ENCODE measurements at places on chromosomes 11 and 22. TPM values are rescaled to one million over a fixed set of nuclear protein-coding genes. Genes with fewer than 3 reads are reported as not detected.
A peak's percentile ranks its signal among the peaks of the same experiment; 100 is the strongest.

The GRK2 gene
- total RNA-seq = 399 TPM

The MRGPRX3 gene
- not detected for total RNA-seq

The LARGE2 gene
- total RNA-seq = 1.9 TPM

The SLC22A9 gene
- total RNA-seq = not detected

The CDC42BPG gene
- total RNA-seq = 8.3 TPM

The SHISA8 gene
- not detected for total RNA-seq

The SGSM1 gene
- 0.15 TPM for total RNA-seq

DNA sequence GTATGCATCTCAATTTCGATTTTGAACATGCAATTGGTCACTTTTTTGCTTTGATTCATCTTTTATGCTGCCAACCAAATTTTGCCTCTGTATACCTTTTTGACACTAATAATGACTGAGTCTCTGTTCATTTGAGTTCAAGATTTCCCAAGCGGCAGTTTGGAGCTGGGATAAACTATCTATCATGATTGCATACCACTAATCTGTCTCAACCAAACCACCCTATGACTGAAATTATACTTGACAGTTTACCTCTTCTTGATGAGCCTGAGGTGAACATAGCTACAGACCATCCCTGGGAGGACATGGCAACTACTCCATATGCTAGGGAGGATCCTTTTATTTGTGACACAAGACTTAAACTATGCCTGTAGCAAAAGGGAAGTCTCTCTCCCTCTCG, 146.2 kb downstream of the PAX6 start:
- no peak overlapping the region for H3K27ac ChIP-seq
- no peaks in the 10 kb centered on the region for H3K36me3 ChIP-seq
- no peak for DNase-seq
- no peaks in the 10 kb centered on the region for H3K27me3 ChIP-seq
- no peaks in the 10 kb centered on the region for H3K4me1 ChIP-seq

- no peaks in the 10 kb centered on the region for H3K36me3 ChIP-seq
- H3K4me3 ChIP-seq = no peak overlapping the region
- no peak for DNase-seq
Observed at GRCh38 chr11:17743808-17744119, 9.2 kb downstream of the KCNC1 start.

DNA sequence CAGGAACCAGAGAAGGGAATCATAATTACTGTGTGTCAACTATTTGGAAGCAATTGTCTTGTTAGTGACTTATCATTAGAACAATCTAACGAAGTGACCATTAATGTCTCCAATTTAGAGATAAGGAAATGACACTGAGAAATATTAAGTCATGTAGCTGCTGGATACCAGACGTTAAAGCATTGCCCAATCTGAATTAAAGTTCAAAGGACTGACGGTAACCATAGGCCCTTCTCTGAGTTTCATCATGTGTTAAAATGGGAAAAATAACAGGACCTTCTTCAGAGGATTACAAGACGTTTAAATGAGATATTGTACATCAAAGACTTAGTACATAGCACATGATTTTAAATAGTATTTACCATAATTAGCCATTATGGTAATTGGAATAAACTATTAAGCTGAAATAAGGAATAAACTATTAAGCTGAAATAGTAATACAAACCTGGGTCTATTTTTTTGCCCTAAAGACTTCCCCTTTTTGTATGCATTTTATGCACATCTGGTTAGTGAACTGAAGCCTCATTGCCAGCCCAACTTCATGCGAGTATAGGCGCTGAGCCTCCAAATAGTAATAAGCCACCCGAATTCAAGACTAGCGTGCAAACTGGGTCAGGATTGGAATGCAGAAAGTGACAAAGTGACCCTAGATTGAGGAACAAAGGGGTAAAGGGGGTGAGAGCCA, 41.0 kb downstream of the GLYATL1 start:
- H3K4me3 ChIP-seq = no peak overlapping the region
- H3K27ac ChIP-seq = no peak overlapping the region
- no peak for DNase-seq
- H3K27me3 ChIP-seq = no peaks in the 10 kb centered on the region

DNA sequence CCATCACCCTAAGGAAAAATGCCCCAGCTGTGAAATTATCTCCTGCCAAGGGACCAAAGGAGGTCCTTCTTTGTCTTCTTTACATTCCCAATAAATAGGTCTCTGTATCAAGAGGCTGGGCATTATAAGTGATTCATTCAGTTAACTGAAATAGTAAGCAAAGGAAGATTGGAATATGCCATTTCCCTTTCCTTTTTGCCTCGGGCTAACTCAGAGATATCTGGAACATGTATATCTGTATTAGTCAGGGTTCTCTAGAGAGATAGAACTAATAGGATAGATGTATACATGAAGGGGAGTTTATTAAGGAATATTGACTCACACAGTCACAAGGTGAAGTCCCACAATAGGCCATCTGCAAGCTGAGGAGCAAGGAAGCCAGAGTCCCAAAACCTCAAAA, 15.3 kb upstream of the CWF19L2 start:
- no peaks in the 10 kb centered on the region for H3K36me3 ChIP-seq
- H3K4me3 ChIP-seq = no peak overlapping the region
- no peak for DNase-seq

DNA sequence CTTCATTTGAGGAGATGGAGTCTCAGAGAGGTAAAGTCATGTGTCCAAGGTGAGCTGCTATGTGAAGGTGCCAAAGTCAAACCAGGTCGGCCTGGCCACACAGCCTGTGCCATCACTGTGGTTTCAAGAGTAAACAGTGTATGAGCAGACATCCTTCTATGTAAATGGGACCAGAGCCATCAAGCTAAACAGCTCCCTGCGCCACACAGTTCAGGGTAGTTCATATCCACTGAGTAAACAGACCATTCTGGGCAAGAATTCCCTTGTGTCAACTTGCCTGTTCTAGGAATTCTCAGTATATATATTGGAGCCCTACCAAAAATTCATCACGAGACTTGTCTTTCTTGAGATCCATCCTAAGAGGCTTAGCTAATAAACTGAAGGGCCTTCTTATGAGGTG, 77.5 kb downstream of the AMOTL1 start:
- H3K4me1 ChIP-seq = no peaks in the 10 kb centered on the region
- DNase-seq = no peak
- H3K36me3 ChIP-seq = no peaks in the 10 kb centered on the region
- no peaks in the 10 kb centered on the region for H3K27me3 ChIP-seq
- no peak overlapping the region for H3K27ac ChIP-seq
- H3K4me3 ChIP-seq = no peak overlapping the region

GRCh38 chr11:117072517-117073461, 25.4 kb downstream of the SIK3 start:
- H3K4me1 ChIP-seq = peaks cover 35% of the 10 kb centered on the region
- H3K27me3 ChIP-seq = no peaks in the 10 kb centered on the region
- H3K4me3 ChIP-seq = no peak overlapping the region

DNA sequence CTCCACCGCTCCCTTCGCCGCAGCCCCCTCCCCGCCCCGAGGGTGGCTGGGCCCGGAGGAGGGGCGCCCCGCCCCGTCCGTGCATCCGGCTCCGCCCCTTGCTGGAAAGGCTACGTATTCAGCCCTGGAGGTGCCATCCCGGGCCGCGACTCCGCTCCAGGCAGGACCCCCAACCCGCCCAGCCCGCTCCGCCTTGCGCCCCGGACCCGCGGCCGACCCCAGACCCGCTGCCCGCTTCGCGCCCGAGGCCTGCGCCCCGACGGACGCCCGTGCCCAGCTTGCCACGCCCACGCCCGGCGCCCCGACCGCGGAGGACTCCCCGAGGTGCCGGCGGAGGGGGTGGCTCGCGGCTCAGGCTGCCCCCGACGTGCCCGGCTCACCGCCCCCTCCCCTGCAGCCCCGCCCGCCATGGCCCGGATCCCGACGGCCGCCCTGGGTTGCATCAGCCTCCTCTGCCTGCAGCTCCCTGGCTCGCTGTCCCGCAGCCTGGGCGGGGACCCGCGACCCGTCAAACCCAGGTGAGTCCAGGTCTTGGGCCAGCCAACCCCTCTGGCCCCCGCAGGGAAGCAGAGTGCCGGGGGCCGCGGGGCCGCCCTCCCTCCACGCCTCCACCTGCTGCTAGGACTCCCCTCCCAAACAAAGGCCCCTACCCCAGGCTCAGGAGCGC, at the start of gene ADM2:
Gene ADM2, plus strand, starts transcription at position 104 of the 667 bp plus-strand sequence. Its CDS starts 305 bp downstream, at position 409.
- no peaks in the 10 kb centered on the region for H3K36me3 ChIP-seq
- H3K4me3 ChIP-seq = peak within 1 kb of the TSS; percentile 39
- H3K27me3 ChIP-seq = no peaks in the 10 kb centered on the region
- H3K27ac ChIP-seq = peak within 1 kb of the TSS; percentile 45
- peak; percentile 69 for DNase-seq
- H3K4me1 ChIP-seq = peaks cover 8% of the 10 kb centered on the region

DNA sequence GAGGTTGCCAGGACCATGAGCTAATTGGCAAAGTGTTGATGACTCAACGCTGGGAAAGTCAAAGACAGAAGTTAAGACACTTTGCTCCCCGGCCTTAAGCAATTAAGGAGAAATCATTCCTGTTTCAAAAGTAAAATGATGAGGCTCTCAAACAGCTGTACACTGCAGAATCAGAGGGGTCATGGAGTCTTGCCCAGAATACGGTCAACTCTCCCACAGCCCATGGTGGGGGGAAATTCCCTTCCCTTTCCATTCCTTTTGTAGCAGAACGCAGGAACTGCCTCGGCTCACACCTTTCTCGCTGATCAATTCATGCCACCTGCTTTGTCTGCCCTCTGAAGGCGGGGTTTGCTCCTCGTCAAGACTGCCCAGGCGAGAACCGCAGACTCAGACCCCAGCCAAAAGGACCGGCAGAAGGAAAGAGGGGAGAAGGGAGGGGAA, 52.8 kb downstream of the MN1 start:
- no peaks in the 10 kb centered on the region for H3K27me3 ChIP-seq
- H3K4me1 ChIP-seq = no peaks in the 10 kb centered on the region
- H3K27ac ChIP-seq = no peak overlapping the region
- no peaks in the 10 kb centered on the region for H3K36me3 ChIP-seq

DNA sequence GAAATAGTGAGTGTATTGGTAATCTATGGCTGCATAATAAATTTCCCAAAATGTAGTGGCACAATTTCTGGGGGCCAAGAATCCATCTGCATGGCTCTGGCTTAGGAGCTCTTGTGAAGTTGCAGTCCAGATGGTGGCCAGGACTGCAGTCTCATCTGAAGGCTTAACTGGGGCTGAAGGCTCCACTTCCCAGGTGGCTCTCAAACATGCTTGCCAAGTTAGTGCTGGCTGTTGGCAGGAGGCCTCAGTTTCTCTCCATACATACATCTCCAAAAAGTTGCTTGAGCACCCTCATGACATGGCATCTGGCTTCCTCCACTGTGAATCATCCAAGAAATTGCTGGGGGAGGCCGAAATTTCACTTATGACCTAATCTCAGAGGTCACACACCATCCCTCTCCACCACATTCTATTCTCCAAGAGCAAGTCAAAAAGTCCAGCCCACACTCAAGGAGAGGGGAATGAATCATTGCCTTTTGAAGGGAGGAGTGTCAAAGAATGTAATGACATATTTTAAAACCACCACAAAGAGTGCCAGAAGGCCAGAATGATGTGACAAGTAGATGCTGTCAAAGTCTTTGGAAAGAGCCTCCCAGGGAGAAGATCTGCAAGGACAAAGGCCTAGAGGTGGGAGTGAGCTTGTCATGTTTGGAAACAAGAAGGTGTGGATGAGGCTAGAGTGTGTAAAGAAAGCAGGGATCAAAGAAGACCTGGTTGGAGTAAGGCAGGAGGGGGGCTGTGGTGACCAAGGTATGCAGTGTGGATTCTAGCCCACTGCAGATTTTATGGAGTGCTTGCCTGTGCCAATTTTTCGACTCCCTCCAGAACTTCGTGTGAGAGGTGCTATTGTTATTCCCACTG, 566.2 kb downstream of the MIAT start:
- DNase-seq = no peak
- no peaks in the 10 kb centered on the region for H3K36me3 ChIP-seq
- H3K4me1 ChIP-seq = no peaks in the 10 kb centered on the region

- no peak overlapping the region for H3K27ac ChIP-seq
- DNase-seq = no peak
- H3K27me3 ChIP-seq = no peaks in the 10 kb centered on the region
- H3K36me3 ChIP-seq = no peaks in the 10 kb centered on the region
Observed at GRCh38 chr11:94131047-94131717, 2.5 kb downstream of the PANX1 start.

DNA sequence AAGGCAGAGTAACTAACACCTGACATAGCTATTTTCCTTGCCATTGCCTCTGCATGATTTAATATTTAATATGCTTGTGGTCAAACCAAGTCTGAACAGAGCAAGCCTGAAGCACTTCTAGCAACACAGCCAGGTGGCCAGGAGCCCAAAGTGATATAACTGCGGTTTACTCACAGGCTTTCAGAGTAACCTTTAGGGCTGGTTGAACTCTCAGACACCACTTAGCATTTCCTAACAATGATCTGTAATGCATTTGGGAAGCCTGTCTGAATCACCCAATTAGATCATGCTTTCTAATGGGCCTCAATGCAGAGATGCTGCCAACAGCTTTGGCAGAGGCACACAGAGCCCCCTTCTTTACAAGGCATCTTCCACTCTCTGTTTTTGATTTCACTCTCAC, 96.1 kb downstream of the FDX1 start:
- DNase-seq = no peak
- H3K27me3 ChIP-seq = no peaks in the 10 kb centered on the region
- peaks cover 54% of the 10 kb centered on the region for H3K4me1 ChIP-seq
- no peak overlapping the region for H3K27ac ChIP-seq
- no peaks in the 10 kb centered on the region for H3K36me3 ChIP-seq

DNA sequence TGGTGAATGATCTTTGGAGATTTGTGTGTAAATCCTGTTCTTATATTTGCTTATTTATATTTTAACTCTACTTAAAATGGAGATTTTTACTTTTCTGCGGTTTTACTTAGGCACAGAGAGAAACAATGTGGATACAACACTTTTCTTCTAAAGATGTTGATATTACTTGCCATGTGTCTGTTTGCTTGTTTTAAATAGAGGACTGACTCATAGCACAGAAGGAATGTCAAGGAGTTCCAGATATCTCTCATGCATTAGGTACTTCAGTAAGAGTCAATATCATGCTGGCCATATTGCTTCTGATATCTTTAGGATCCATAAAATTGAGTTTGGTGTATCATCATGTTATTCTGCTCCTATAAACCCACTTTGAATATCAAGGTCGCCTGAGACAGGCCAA, 395.0 kb downstream of the OPCML start:
- H3K27ac ChIP-seq = no peak overlapping the region
- H3K4me3 ChIP-seq = no peak overlapping the region
- H3K4me1 ChIP-seq = no peaks in the 10 kb centered on the region
- DNase-seq = no peak
- no peaks in the 10 kb centered on the region for H3K36me3 ChIP-seq

GRCh38 chr11:95827696-95828095, 37.4 kb downstream of the CEP57 start:
- H3K4me1 ChIP-seq = no peaks in the 10 kb centered on the region
- DNase-seq = no peak
- no peak overlapping the region for H3K27ac ChIP-seq
- no peaks in the 10 kb centered on the region for H3K27me3 ChIP-seq

DNA sequence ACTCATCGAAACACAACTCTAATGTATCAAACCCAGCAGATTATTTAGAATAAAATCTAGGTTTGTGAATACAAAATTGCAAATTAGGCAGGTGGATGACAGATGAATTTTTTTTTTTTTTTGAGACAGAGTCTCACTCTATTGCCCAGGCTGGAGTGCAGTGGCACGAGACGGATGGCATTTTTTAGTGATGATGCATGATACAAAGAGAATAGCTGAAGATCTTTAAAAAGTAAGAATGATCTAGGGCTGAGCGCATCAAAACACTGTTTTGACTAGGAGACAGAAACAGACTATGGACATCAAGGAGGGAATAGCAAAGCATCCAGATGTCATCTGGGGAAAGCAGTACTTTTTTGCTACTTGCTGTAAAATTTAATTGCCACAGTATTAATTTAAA, 63.8 kb downstream of the IMMP1L start:
- no peaks in the 10 kb centered on the region for H3K4me1 ChIP-seq
- H3K4me3 ChIP-seq = no peak overlapping the region
- H3K27ac ChIP-seq = no peak overlapping the region
- no peaks in the 10 kb centered on the region for H3K27me3 ChIP-seq

GRCh38 chr11:5258543-5259262, 4.1 kb upstream of the HBG2 start:
- no peak for DNase-seq
- no peaks in the 10 kb centered on the region for H3K36me3 ChIP-seq
- no peak overlapping the region for H3K4me3 ChIP-seq

All from naive thymus-derived CD4-positive, alpha-beta T cell (primary cell).